ENCODE measurements at places on chromosomes 5 and 9.

DNA sequence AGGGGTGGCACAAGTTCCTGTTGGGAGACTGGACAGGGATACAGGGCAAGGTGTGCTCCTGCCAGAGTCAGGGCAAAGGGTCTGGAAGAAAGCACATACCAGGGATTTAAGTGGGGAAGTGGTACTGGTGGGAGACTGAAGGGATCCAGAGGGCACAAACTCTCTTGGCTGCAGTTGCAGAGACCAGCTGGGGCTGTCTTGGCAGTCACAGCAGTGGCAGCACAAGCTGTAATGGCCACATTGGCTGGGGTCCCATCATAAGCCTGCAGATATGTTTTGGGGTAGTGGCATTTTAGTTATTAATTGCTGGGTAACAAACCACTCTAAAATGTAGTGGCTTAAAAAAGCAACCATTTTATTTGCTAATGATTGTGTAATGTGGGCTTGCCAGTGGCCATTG is 492.2 kb downstream of the ENC1 start:
- no peak for DNase-seq

DNA sequence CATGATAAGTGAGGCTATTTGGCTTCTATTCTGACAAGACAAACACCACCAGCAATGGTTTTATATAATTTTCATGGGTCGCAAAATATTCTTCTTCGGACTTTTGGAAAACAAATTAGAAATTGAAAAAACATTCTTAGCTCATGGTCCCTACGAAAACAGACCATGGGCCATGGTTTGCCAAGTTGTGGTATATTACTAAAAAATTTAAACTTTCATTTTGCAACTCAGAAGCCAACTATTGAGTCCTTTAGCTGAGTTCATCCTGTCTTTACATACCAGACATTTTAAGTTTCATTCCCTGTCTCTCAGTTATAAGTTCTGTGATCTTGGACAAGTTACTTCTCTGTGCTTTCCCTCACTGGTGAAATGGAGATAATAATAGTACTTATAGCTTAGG is 198.1 kb downstream of the CSNK1G3 start:
- no peak for DNase-seq

GRCh38 chr9:129803676-129804060 is 684 bp downstream of the TOR1B start:
- DNase-seq: no peak

GRCh38 chr5:103422756-103423155 is 139.8 kb downstream of the NUDT12 start:
- no peak for DNase-seq

DNA sequence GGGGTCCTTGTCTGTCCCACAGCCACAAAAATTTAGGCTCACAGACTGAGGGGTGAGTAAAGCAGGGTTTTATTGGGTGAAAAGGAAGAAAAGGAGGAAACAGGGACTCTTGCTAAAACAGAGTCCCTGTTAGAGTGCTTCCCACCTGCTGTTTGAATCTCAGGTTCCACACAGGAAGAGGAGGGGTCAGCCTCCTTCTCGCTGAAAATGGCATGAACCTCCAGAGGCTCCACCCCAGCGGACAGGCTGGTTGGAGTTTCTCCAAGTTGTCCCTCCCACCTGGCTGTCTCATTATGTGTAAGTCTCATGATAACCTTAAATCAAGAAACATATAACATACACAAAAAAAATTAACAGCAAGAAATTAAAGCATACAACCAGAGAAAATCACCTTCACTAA is 28.3 kb upstream of the UHRF2 start:
- no peak for DNase-seq

GRCh38 chr5:57171816-57172465 is 1.9 kb upstream of the GPBP1 start:
- no peak for DNase-seq

GRCh38 chr5:35804841-35805240 is 51.9 kb upstream of the IL7R start:
- DNase-seq: no peak

GRCh38 chr5:14258840-14259239 is 115.7 kb downstream of the TRIO start:
- no peak for DNase-seq

DNA sequence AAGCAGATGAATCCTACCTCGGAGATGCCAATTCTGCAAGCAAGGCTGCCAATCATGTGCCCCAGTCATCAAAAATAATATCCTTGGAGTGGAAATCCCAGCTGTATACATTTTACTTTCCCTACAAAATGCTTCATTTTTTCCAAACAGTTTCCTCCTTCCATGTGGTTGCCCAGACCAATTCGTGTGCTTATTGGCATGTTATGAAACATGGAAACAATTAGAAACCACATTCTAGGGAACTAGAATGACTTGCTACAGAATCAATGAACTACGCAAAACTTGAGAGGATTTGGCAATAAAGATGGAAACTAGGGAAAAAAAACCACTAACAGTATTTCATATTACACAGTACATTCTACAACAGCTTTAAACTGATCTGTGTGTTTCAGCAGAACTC is 584.5 kb upstream of the DMAC1 start:
- DNase-seq: no peak

GRCh38 chr5:173866858-173867679 is 21.1 kb upstream of the CPEB4 start:
- DNase-seq: no peak

GRCh38 chr9:89026876-89027275 is 35.6 kb downstream of the S1PR3 start:
- DNase-seq: no peak

GRCh38 chr5:25754895-25755294 is 1110.1 kb upstream of the CDH10 start:
- DNase-seq: no peak

- no peak for DNase-seq
Observed at GRCh38 chr9:5626727-5627634, 1.9 kb upstream of the RIC1 start.

- no peak for DNase-seq
Observed at GRCh38 chr5:167307042-167307441, 984.4 kb upstream of the WWC1 start.

DNA sequence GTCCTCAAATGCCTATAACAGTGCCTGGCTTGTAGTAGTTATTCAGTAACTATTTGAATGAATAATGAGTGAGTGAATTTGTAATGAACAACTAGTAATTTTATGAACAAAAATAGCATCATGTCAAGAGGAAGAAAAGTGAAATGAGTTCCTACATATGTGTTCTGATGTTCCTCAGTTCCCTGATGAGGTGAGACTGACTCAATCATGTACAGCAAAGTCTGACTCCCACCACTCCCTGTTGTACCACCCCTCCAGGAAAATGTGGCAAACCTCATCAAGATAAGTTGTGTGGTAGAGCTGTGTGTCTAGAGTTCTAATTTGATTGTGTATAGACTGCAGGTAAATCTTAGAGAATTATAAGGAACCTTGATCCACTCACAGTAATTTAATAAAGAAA is 201.6 kb downstream of the GOLPH3 start:
- no peak for DNase-seq

- DNase-seq: no peak
Observed at GRCh38 chr5:95864456-95864855, 41.9 kb upstream of the GLRX start.

GRCh38 chr5:143119881-143120341 is 283.6 kb downstream of the NR3C1 start:
- DNase-seq: no peak

DNA sequence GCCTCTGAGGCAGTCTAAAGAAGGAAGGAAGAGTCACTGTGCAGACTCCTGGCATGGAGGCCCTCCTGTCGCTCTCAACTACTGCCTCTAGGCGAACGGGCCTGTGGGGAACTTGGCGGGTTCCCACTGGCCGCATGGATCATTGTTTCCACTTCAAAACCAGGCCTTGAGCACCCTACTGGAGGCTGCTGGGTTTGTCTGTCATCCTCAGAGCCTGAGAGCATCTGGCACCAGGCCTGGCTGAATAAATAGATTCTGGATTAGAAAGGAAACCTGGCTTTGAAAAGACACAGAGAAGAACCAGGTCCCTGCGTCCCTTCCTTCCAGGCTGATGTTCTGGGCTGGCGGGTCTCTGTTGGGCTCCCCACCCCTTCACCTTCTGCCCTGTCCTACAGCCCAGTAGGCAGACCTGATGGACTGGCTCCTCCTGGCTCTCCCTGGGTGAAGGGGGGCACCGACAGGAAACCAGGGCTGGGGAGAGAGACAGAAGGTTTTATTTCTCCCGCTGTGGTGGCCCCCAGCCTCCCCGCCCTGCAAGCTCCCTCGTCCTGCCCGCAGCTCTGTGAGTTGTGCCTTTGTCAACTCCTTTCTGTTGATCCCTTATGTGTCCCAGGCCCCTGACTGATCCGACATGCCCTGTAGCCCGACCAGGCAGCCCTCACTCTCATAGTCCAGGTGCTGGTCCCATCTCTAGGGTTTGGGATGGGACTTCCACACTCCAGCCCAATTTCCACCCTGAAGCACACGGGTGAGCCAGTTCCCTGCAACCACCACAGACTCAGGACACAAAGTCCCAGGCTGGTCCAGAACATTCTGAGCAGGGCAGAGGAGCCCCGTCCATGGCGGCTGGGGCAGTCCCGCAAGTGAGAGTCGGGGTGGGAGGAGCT is 50.1 kb downstream of the ADAMTS2 start:
- no peak for DNase-seq

DNA sequence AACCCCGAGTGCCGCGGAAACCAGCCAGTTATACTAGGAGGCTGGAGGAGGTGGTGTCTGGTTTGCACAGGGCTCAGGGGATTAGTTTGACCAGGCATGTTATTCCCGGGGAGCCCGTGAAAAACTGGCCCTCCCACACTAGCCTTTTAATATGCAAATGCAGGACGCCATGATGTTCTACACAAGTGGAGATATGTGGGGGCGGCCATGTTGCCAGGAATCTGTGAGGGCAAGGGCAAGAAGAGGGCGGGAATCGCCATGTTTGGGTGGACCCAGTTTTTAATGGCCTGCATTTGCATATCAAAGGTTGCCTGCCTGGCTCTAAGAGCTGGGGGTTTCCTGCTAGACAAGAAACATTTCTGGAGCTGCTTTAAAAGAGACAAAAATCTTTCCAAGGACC is 940.7 kb downstream of the CDH18 start:
- DNase-seq: no peak

DNA sequence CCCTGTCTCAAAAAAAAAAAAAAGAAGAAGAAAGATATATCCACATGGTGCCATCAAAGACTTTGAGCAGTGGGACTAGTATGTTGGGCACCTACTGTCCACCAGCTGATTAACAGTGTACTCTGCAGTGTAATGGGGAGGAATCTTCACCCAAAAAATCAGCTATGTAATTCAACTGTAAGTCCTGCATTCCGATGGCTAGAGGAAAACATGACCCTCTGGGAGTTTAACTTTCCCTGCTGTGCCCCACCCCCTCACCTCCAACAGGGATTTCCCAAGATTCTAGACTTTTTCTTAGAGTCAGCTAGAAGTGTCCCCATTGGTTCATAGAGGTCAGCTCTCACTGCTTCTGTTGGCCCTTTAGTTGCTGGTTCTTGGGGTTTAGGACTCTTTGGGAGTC is 221.2 kb upstream of the CLINT1 start:
- no peak for DNase-seq

DNA sequence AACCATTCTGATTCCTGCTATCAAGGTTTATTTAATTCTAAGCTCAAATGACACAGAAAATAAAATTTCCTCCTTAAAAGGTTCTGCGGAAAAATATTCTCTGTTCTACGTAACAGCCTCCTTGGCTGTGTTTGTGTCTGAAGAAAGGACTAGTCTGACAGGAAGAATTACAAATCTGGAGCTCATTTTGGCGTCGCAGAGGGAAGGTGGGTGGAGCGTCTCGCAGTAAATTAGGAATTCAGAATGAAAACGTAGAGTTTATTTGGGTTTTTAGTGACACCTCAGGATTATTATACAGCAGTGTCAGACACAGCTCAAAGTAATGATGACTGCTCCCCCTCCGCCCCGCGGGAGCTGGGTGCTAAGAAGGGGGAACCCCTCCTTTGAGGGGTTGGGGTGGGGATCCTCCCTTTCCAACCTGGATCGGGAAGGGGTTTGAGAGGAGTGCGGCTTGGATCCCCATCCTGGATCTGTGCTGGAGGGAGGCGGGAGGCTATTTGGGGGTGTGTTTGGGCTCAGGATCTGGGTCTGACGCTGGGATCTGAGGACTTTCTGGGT is 933 bp upstream of the TGFBR1 start:
- DNase-seq: no peak

DNA sequence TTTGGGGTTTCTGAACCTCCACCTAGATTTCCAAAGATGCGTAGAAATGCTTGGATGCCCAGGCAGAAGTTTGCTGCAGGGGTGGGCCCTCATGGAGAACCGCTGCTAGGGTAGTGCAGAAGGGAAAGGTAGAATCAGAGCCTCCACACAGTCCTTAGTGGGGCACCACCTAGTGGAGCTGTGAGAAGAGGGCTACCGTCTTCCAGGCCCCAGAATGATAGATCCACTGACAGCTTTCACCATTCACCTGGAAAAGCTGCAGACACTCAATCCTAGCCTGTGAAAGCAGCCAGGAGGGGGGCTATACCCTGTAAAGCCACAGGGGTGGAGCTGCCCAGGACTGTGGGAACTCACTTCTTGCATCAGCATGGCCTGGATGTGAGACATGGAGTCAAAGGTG is 13.3 kb upstream of the HSDL2 start:
- no peak for DNase-seq

- DNase-seq: no peak
Observed at GRCh38 chr5:83156001-83156400, 78.7 kb downstream of the XRCC4 start.

GRCh38 chr5:37831821-37832534 is 7.9 kb downstream of the GDNF start:
- DNase-seq: no peak

DNA sequence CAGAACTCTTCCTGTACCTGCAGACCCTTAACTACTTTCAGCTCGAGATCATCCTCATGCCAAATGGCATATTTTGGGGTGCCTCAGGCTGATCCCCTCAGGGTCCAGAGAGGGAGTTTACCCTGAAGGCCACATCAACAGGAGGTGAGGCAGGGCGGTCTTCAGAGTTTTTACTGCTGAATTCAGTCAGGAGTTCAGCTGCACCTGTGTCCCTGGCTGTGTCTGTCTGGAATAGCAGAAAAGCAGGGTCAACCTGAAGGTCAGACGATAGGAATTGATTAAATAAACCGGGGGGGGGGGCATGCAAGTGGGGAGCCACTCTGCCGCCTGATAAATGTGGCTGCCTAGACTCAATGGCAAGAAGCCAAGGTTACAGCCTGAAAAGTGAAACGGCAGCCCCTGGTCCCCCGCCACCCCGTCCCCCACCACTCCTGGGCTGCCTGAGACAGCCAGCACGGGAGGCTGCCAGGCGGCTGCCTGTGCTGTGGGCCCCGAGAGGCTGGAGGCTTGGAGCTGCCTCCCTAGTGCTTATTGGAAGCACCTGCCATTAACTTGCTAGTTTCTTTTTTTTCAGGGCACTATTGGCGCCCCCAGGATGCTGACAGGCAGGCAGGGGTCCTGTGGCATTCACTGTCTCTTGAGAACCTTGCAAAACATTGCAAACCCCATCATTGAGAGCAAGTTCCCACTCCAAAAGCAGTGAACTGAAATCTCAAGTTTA is 182.7 kb upstream of the PPP1R26 start:
- no peak for DNase-seq

- DNase-seq: no peak
Observed at GRCh38 chr5:67286006-67286405, 89.4 kb upstream of the CD180 start.

- DNase-seq: no peak
Observed at GRCh38 chr5:151022511-151023018, 2.2 kb downstream of the GPX3 start.

Measured in activated naive CD8-positive, alpha-beta T cell treated with anti-CD3 and anti-CD28 coated beads, Interleukin-2, amount 50 U/mL, for 16 hours (primary cell).